Sciatic nerve (tissue), 2 donors: ENCODE measurements at places on chromosomes 1 and 21.
A peak's percentile ranks its signal among the peaks of the same experiment; 100 is the strongest.

DNA sequence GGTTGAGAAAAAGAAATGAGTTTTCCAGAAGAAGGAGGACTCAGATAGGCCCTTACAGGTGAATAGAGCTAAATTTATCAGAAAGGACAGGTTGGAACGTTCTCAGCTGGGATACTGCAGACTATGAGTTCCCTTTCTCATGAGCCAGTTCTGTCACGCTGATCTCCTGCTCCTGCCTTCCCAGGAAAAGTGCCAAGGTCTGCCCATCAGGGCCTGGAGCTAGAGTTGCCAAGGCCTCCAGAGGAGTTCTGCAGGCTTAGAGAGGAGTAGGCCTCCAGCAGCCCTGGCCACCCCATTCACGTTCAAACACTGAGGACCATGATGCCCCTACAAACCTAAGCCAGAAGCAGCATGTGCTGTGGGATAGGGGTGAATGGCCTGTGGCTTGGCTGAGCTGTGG lies 126.8 kb upstream of the TNR start:
- no peak for DNase-seq

DNA sequence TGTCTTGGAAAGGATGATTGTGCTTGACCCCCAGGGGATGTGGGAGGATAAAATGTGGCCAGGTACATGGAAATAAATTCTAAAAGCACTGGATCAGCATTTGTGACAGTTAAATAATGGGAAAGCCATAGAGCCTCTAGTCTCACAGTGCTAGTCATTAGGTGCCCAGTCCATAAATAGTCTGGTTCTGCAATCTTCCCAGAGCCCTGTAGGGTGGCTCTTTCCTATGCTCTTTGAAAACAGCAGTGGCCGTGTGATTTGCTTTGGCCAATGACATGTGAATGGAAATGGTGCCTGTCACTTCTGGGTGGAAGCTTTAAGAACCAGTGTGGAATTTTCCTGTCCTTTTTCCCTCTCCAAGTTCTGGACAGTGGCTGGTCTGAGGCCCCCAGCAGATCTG lies 113.2 kb downstream of the TRABD2B start:
- no peak for DNase-seq

- DNase-seq, result no peak
Measured at GRCh38 chr1:58852731-58853485, 69.1 kb upstream of the JUN start.

GRCh38 chr1:157438613-157439012 lies 113.7 kb downstream of the FCRL5 start:
- no peak for DNase-seq

DNA sequence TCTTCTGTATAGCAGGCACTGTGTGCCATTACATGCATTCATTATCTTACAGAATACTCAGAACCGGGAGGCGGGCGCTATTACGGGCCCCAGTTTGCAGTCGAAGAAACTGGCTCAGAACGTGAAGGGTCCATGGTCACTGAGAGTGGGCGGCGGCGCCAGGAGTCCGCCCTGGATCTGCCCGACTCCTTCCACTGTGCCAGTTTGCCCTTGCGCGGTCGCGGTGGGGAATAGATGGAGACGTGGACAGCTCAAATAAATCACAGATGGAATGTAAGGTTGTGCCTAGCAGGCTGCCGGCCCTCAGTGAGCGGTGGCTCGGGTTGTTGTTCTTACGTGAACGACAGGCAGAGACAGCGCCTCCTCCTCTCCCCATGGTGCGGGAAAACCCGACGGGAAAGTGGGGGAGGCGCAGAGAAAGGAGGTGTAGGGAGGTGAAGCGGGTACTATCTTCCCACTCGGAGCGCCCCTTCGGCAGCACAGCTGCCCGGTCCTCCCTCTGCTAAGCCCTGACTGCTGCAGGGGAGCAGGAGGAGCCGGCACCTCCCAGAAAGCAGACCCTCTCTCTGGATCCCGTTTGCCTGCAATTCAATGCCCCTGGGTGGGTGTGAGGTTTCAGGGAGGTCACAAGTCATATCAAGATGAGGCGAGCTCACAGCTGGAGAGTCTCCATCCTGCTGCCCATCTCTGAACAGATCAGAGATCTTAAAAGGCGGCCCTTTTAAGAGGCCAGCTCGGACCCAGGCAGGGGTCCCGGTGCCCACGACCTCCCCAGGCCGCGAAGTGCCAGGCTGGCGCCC lies 1.1 kb downstream of the COL9A2 start:
- DNase-seq, result no peak

DNA sequence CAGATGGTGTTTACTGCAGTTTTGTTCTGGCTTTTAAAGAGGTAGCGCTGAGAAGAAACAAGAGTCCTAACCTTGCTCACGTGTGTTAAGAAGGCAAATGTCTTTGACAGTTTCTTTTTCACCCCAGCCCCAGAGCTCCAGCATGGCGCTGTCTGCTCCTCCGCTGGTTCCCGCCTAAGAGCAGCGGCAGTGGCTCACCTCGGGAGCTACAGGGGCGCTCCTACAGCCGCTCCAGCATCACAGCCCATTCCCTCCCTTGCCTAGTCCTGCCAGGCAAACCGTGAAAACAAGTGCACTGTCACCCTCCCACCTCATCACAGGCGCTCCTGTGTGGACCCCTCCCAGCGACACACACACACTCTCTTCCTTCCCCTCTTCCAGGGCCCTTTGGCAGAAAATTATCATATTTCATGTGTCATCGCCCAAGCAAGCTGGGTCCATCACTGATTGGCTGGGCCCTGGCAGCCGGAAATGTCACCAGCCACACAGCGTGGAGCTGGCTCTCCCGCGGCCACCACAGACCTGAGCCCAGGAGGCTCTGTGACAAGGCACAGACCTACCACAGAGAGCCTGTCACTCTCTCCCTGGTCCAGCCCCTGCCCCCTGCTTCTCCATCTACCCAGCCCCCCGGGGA lies 1.2 kb upstream of the HIVEP3 start:
- no peak for DNase-seq

DNA sequence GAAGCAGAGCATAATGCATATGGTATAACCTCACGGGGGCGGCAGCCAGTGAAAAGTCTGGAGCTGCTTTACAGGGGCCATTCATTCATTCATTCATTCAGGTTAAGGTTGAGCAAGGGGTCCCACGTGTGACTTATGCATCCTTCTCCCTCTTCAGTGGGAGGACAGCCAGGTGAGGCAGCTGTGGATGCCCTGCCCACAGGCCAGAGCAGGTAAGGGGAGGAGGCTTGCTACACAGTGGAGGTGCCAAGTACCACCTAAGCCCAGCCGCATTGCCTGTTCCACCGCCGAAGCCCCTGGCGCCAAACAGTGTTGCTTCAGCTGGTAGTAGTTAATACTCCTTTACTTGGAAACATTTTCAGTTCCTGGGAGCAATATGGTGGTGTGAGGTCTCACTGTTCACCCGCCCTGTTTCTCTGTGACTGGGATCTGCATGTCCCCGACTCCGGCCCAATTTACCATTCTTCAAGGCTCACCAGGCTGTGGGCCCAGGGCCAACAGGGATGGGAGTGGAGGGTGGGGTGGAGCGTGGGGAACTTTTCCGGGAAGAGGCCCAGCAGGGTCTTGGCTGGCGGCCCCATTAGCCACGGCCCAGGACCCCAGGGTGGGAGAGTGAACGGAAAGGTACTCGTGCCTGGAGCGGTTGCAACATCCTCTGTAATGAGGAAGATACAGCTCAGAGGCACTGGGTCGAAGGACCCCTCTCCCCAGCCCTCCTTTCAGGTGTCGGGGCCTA lies 722 bp upstream of the PODN start:
- DNase-seq, result peak; percentile 87

GRCh38 chr21:17527240-17527639 lies 14.4 kb downstream of the CXADR start:
- DNase-seq, result no peak

DNA sequence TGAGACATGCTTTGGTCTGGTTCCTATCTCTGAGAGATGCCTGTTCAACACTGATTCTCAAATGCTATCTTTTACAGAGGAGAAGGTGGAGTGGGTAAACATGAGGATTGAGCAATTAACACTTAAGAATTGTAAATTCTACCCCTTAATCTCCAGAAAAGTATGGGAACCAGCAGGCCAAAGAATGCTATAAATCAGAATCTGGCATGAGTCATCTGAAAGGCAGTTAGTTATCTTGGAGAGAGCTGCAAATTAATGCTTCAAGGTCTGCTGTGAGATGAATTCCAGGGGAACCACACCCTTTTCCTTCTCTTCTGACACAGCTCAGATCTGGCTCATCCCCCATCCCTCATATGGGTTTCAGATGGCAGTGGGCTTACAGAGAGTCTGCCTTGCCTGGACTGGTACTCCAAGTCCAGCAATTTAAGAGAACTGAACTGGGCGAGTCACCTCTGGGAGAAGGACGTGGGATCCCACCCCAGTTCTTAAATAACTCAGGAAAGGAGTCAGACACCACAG lies 5.2 kb downstream of the S100A10 start:
- no peak for DNase-seq
